D721Med (cell line): ENCODE measurements at places on chromosomes 6 and 20.

DNA sequence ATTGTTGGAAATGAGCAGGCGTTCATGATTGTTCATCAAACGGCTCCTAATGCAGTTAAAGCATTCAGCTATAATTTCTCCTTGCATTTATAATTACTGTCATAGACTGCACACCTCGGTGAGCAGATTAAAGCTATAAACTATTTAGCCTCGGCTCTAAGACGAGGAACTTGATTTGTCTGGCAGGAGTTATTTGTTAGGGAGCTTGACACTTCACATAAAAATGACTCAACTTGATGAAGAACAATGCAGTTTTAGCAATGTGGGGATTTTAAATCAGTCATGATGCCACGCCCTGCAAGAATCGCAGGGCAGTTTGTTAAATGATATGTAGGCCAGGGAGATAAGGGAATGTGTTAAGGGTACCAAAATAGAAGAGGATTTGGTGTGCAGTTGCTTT, 290.2 kb downstream of the TSHZ2 start:
- DNase-seq: no peak

GRCh38 chr6:121603486-121603885, 168.0 kb downstream of the GJA1 start:
- DNase-seq: no peak

GRCh38 chr20:19830211-19830785, 72.2 kb downstream of the RIN2 start:
- no peak for DNase-seq

DNA sequence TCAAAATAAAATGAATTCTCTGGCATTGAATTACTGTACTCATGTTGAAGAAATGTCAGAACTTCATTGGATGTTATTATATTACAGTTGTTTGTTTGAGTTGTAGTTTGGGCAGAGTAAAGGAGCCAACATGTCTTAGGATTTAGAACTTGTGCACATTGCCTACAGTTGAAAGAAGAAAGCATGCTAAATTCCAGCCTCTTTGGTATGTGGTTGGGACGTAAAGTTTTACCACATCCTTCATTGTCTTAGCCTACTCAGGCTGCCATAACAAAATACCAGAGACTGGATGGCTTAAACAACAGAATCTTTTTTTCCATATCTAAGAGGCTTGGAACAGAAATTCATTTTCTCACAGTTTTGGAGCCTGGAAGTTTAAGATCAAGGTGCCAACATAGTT, 42.4 kb downstream of the HFE start:
- DNase-seq: no peak

DNA sequence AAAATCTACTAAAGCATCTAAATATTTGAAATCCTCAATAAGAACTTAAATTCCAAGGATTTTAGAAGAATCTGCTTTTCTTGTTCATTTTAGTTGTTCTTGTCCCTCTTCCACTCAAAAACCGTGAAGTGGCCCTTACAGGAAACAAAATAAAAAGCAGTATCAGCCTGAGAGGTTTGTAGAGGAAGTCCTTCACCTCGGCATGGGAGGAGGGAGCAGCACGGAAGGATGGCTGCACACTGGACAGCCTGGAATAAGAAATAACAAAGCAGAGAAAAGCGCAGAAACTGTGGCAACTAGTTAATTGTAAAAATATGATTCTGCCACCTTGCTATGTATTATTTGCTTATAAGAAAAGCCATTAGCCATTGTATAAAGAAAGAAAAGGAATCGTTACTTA, 46.1 kb downstream of the RALGAPA2 start:
- DNase-seq: no peak

DNA sequence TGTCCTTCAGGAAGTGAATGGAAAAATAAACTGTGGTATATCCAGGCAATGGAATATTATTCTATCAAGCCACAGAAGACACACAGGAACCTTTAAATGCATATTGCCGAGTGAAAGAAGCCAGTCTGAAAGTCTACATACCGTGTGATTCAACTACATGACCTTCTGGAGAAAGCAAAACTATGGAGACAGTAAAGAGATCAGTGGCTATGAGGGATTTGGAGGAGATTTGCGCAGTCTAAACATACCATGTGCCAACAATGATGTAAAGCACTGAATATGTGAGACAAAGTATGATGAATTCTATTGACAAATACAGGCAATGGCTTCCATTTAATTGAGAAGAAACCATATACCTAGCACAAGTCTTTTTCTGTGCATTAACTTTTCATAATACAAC, 518.3 kb upstream of the ZNF337 start:
- no peak for DNase-seq

DNA sequence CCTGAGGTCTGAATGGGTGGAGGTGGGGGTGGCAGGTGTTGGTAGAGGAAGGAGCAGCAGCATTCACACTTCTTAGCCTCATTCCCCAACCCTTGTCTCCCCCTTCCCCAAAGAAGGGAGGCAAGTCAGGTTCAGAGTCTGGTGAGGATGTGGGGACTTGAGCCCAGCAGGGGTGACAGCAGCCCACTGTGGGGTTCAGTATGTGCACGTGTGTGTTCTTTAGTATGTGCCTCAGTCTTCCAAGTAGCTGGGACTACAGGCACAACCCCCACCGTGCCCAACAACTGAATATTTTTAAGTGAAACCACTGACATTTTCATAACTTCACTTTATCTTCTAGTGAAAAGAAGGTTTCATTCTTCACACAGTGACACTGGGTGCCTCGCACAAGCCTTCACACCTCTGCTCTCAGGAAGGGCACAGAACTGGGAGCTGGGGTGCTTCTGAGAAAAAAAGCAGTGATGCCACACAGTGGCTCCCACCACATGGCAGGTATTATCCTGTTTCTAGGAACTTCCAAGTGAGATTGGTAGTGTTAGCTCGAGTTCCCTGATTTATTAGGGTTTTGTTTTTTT, 33.4 kb upstream of the PRELID3B start:
- DNase-seq: no peak

DNA sequence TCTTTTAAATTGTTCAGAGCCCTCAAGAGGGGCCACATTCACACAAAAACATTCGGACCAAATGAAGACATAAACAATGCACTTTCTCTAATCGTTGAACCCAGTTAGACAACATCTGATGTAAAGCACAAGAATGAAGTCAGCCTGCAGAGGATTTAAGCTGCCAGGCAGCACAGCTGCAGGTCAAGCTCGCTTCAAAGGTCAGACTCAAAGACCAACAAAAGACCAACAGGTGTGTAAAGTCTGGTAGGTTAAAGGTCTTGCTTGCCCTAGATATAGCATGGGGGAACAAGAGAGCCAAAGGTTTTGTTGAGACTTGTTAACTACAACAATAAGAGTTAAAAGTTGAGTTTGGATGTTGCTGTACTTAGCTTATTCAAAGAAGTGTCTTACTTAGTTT, 26.7 kb upstream of the MYLIP start:
- DNase-seq: no peak

GRCh38 chr20:8542110-8542486, 410.0 kb downstream of the PLCB1 start:
- no peak for DNase-seq

- DNase-seq: no peak
Measured at GRCh38 chr6:73506246-73506645, 14.6 kb downstream of the EEF1A1 start.

DNA sequence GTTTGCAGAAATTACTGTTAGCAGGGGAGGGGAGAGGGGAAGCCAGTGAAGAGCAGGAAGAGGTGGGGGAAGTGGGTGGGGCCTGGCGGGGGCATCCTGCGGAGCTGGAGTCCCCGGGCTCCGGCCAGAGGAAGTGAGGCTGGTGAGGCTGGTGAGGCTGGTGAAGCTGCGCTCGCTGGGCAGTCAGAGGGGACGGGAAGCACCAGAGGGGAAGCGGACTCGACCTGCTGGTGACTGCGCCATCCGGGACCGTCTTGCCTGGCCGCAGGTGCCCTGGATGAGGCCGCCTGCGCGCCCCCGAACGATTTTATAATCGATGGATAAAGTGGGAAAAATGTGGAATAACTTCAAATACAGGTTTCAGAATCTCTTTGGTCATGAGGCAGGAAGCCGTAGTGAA, 635.3 kb upstream of the MARCKS start:
- DNase-seq: no peak

- no peak for DNase-seq
Measured at GRCh38 chr6:42407379-42407778, 44.3 kb downstream of the TRERF1 start.

DNA sequence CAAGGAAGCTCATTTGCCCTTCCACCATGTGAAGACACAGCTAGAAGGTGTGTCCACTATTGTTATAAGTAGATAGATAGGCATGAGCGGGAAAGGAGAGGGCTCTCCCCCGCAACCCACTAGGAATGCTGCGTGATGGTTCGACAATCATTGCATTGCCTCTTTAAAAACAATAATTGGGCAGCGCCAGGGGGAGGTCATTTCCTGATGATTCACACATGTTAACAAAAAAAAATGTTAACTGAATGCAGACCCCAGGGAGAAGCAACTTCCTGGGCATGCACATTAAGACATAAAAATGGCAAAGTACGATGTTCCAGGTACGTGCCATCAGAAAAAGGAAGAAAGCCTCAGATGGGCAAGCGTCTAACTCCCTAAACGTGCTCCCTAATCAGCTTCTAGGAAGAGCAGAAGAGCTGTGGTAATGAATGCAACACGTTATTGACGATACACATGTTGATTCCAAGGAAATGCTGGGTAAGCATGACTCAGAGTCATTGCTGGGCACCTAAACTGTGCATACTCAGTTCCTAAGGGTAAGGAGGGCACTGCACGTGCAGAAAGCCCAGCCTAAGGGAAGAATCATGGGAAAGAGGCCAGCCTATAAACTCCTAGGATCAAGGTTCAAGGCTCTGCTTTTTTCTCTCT, 113.7 kb downstream of the FAM217A start:
- DNase-seq: no peak

- DNase-seq: no peak
Measured at GRCh38 chr20:48025051-48025515, 239.8 kb upstream of the SULF2 start.

- no peak for DNase-seq
Measured at GRCh38 chr6:129544892-129545612, 164.9 kb downstream of the ARHGAP18 start.
